ENCODE measurements at places on chromosomes 5 and 9.

- no peak for DNase-seq
Observed at GRCh38 chr5:67363963-67364362, 167.4 kb upstream of the CD180 start.

DNA sequence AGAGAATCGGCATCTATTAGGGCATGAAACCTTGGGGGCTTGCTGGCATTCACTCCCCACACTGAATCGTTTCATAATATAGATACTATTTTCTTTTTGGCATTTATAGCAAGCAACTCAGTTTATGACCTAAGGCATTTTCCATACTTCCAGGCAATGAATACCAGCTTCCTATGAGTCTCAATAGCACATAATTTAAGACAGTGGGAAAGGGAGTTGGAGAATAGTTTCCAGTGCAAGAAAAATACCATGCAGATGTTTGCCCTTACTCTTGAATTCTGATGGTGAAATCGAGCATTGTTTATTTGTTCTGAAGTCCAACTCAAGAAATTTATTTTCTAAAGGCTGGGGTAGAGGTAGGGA lies 175.8 kb upstream of the KLF9 start:
- no peak for DNase-seq

- no peak for DNase-seq
Observed at GRCh38 chr5:83653669-83654068, 67.0 kb downstream of the HAPLN1 start.

- peak; percentile 92 for DNase-seq
Observed at GRCh38 chr5:37696190-37697021, 143.4 kb downstream of the GDNF start.

- no peak for DNase-seq
Observed at GRCh38 chr5:156109317-156110023, 217.5 kb upstream of the SGCD start.

GRCh38 chr5:84862132-84862531 lies 477.5 kb upstream of the EDIL3 start:
- no peak for DNase-seq

DNA sequence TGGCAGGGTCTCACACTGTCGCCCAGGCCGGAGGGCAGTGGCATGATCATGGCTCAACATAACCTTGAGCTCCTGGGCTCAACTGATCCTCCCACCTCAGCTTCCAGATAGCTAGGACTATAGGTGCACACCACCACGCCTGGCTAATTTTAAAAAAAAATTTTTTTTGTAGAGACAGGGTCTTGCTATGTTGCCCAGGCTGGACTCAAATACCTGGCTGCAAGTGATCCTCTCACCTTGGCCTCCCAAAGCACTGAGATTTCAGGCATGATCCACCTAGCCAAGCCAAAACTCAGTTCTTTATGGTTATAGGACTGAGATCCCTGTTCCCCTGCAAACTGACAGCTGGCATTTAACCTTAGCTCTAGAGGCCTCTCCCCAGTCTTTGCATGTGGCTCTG lies 5.3 kb downstream of the LMBRD2 start:
- no peak for DNase-seq

GRCh38 chr5:15943487-15943886 lies 236.1 kb downstream of the MARCHF11 start:
- no peak for DNase-seq

GRCh38 chr5:65734921-65735320 lies 12.9 kb downstream of the NLN start:
- no peak for DNase-seq

DNA sequence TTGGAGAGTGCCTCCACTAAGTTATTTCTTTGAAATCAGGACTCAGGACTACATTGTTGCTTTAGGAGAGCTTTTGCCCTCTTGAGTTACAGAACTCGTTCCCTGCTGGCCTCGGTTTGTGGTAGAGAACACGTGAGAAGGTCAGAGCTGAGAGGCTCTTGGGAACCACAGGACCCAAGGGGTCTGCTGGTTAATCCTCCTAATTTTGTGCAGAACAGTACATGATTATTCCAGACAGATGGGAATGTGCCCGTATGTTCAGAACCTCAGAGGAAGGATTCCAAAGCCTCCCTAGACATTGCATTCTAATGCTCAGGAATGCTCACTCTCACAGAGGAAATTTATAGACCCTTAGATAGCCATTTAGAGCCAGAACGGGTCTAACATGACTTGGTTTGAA lies 25.2 kb upstream of the BASP1 start:
- DNase-seq, result no peak

DNA sequence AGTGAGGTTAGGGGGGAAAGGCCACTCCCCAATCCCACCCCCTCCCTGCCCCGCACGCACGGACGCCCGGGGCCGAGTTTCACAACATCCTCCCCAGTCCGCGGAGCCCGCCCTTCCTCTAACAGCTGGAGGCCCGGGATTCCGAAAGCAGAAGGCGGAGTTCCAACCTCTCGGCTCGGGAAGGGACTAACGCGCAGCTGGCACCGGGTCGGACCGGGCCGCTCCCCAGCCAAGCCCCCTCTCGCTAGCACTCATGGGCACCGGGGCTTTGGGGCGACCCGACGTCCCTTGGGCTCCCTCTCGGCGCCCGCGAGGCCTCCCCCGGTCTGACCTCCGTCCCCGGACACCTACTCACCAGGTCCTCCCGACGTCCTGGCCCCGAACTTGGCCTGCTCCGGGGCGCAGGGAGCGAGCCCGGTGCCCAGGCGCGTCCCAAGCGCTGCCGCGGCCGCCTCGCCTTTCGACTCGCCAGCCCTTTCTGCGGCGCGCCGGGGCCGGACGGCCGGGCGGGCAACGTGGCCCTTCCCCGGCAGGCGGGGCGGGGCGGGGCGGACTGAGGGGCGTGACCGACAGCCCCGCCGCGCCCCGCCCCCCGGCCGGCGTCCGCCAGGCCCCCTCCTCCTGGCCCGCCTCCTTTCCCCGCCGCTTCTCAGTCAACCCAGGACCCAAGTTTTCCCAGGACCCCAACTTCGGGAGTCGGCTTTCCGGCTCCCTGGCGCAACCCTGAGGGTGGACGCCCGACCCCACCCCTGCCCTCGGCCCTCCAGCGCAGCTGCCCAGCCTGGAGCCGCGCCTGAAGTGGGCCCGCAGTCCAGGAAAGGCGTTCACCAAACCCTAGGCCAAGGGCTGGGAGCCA lies at the start of gene MGAT1:
TSS of gene MGAT1 (minus strand) at position 482 of the 856 bp plus-strand sequence. CDS start 9,835 bp downstream, outside the sequence.
- peak; percentile 74 for DNase-seq

- DNase-seq, result no peak
Observed at GRCh38 chr5:168022446-168023169, 268.8 kb upstream of the WWC1 start.

DNA sequence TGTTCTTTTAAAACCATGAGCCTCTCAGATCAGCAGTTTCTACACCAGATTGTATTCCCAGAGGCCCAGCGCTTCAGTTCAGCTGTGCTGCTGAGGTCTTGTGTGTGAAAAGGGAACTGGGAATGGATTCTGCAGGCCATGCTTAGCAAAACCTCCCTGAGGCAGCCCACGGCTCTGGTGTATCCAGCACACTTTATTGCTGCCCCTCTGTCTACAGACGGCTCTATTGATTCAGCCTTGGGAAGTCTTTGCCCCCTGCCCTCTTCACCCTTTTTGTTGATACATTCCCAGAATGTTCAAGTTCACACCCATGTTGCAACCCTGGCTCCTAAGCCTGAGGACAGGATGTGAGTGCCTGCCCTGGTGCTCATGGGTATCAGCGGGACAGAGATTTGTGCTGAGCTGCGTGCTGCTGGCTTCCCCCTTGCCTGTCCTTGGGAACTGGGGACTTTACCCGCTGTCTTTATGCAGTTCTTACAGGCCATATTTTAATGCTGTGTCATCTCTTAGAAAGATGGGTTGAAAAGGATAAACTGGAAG lies 37.3 kb downstream of the ARHGAP26 start:
- no peak for DNase-seq

DNA sequence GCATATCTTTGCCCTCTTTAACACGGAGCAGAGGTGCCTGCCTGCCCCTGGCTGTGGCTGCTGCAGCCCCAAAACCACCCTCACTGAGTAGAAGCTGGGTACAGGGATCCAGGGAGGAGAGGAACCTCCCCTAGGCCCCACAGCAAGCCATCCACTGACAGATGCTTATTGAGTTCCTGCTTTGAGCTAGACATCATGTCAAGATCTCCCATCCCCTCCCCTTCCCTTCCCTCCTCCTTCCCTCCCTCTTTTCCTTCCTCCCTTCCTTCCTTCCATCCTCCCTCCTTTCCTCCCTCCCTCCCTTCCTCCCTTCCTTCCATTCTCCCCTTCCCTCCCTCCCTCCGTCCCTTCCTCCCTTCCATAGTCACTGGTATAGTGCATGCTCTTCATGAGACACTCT lies 29.3 kb downstream of the GOLGA2 start:
- DNase-seq, result no peak

DNA sequence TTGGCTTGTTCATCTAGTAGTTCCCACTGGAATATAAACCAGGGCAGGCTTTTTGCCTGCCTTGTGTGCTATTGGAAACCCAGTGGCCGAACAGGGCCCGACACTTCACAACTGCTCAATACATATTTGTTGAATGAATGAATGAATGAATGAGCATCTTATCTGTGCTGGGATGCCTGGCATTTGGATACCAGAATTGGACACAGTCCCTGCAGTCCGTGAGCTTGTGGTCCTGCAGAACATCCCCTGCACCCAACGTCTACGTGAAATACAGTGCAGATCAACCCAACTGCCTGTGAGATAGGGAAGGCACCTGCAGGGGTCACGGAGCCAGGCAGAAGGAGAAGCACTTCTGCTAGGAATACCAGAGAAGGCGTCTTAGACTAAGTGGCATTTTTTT lies 30.0 kb upstream of the COL15A1 start:
- no peak for DNase-seq

- no peak for DNase-seq
Observed at GRCh38 chr9:100070104-100071041, 28.4 kb downstream of the ERP44 start.

DNA sequence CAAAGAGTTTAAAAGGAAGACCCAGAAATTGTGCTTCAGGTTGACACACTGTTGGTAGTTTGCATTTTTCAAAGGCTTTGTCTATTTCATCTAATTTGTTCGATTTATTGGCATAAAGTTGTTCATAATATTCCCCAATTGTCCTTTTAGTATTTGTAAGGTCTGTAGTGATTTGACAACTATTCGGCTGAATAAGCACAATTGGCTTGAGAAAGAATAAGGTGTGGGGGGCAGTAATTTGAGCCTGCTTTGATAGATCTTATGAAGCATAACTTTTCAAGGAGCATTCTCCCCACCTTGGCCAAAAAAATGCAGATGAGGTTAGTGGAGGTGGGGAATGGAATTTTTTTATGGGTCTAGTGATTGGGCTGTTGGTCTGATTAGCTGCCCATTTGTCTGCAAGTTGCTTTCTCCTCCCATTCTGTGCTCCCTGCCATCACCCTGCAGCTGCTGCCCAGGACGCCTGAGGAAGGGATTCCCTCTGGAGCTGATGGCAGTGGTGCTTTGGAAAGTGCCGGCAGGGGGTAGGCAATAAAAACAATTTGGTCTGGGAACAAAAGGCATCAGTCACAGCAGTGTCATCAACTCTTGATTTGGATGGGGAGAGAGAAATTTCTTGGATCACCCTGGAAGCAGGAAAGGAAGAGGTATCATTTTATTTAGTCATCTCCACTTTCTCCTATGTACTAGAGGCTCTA lies 26.6 kb downstream of the WNT8A start:
- no peak for DNase-seq

GRCh38 chr5:140223567-140223966 lies 48.6 kb downstream of the CYSTM1 start:
- DNase-seq, result no peak

DNA sequence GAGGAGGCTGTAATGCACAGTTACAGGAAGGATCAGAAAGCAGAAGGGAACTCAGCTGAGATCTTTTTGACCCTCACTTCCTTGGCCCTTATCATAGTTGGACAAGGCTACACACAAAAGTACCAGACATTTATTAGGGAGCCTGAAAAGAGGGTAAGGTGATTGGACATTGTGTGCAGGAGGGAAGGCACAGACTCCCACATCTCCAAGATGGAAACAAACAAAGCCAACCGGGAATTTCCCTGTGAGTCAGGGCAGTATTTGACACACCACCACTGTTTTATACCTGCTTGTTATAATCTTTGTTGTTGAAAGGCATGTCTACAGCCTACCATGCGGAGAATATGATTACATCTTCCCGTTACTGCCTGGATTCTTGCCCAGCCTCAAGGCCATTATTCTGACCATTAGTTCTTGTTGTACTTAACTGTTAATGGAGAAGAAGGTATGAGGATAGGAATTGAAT lies 3.0 kb upstream of the CCNG1 start:
- peak; percentile 93 for DNase-seq

DNA sequence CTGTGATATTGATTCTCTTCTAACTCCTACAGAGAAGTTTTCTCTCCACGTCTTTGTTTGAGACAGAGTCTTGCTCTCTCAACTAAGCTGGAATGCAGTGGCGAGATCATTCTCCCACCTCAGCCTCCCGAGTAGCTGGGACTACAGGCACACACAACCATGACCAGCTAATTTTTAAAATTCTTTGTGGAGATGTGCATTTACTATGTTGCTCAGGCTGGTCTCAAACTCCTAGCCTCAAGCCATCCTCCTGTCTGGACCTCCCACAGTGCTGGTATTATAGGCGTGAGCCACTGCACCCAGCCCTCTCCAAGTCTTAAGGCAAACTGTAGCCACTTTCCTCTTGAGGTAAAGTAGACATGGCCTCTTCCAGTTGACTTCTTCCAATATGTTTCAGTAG lies 72.2 kb downstream of the SNX18 start:
- no peak for DNase-seq

DNA sequence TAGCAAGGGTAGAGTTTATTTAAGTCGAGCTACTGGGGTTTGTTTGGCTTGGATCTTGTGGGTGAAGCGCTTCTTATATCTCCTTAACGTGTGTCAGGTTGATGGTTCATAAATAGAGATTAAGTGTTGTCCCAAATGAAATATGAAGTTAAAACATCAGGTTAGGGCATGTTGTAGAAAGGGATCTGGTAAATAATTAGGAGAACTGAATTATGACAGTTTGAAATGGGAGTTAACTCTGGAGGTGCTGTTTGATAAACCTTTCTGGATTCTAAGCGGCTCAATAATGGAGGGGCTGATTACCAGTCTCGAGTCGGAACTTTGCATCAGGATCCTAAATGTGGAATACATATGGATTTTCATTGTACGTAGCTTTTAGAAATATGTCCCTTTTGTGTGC lies 717.0 kb upstream of the WWC1 start:
- DNase-seq, result no peak

DNA sequence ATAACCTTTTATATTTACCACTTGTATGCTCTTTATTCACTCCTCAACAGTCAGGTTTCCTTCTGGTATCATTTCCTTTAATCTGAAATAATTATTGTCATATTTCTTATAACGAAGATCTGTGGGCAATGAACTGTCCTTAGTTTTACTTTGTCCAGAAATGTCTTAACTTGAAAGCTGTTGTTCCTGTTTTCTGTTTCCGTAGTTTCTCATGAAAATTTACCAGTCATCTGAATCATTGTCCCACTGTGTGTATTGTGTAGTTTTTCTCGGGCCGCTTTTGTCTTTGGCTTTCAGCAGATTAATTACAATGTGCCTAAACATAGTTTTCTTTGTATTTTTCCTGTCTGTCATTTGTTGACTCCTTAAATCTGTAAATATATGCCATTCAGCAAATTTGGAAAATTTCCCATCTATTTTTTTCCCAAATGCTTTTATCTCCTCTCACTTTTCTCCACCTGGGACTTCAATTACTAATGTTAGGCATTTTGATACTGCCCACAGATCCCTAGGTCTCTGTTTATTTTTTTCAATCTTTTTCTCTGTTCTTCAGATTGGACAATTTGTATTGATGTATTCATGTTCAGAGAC lies 74.9 kb downstream of the PDE8B start:
- DNase-seq, result no peak

- DNase-seq, result peak; percentile 82
Observed at GRCh38 chr9:75892216-75892911, 1.9 kb downstream of the PCSK5 start.

Measured in kidney tubule cell (primary cell).